ENCODE measurements at places on chromosomes 7 and 10.

GRCh38 chr10:47238331-47239095, 61.5 kb upstream of the GDF10 start:
- no peak for DNase-seq

DNA sequence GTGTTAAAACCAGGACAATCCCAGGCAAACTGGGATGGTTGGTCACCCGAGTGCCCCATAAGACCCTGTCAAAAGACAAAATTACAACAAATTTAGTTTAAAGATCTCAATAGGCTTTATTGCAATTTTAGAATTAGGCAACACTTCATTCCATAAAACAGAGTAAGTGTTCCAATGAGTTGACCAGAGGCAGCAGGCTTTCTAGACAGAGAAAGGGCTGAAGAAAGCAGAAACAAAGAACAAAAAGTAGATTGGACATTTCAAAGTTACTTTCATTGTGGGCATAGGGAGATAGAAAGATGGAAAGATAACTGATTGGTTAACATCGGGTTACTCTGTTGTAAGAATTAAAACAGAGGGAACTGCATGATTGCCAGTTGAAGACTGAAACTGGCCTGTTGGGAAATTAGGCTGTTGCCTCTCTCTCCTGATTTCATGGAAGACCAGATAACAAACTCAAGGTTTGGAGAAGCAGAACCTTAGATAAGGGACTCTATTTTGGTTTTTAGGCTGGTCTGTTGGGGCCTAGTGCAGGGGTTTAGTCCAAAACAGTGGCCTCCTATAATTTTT, 36.3 kb downstream of the ENTPD1 start:
- DNase-seq = no peak

DNA sequence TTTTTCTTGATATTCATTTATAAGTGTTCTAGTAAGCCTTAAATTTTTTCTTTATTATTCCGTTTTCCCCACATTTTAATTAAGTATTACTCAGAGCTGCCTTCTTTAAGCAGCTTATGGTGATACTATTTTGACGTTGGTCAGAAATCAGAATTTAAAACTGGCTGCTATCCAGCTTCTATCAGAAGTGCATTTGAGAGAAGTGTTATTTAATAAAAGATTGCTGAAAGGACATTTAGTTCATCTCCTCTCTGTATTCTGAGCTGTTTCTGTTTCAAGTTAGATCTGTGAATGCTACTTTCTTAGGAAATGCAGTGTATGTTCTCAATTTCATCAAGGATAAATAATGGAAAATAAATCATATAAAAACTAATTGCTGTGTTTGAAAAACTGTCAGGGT, 17.4 kb downstream of the KLHL7 start:
- no peak for DNase-seq

DNA sequence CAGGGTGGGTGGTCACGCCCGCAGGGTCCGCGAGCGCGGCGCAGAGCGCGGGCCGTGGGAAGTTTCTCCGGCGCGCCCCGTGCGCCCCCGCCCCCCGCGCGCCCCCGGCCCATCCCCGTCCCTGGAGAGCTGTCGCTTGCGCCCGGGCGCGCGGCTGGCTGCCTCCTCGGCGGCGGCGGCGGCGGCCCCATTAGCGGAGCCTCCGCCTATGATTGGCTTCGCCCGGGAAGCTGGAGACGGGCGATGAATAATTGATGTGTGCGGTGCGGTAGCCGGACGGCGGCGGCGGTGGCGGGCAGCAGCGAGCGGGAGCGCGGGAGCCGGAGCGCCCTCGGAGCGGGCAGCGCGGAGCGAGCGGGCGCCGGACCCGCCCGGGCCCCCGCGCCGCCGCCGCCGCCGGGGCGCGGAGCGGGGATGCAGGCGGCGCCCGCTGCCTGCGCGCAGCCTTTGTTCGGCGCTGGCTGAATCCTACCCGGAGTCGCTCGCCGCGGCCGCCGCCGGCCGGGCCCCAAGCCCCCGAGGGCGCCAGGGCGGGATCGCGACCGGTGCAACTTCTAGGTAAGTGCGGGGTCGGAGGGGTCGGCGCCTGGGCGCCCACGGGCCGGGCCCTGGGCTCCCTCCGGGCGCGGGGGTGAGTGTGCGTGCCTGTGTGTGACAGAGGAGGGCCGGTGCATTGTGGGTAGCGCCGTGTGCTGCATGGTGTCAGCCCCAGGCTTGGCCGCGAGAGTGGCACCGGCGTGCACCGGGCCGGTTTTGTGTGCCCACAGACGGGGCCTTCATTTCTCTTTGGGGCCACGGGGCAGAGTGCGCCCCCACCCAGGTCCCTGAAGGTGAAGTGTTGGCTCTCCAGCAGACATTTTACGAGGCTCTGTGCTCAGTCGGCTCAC, 103.8 kb upstream of the PPIF start:
- no peak for DNase-seq

DNA sequence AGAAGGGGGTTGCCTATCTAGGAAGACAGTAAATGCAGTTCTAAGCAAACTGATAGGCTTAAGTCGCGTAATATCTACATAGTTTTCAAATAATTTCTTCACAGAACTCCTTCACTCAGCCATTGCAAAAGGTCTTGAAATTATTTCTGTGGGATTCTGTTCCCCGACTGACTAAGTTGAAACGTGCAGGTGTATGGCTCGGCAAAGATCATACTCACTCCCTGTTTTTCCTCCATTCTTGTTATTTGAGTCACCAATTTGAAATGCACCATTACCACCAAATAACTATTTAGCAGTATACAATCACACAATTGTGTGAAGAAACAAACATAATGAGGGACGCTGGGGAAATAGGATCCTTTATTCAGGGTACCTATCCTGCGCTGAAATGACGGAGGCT, 771.1 kb downstream of the GATA3 start:
- no peak for DNase-seq

DNA sequence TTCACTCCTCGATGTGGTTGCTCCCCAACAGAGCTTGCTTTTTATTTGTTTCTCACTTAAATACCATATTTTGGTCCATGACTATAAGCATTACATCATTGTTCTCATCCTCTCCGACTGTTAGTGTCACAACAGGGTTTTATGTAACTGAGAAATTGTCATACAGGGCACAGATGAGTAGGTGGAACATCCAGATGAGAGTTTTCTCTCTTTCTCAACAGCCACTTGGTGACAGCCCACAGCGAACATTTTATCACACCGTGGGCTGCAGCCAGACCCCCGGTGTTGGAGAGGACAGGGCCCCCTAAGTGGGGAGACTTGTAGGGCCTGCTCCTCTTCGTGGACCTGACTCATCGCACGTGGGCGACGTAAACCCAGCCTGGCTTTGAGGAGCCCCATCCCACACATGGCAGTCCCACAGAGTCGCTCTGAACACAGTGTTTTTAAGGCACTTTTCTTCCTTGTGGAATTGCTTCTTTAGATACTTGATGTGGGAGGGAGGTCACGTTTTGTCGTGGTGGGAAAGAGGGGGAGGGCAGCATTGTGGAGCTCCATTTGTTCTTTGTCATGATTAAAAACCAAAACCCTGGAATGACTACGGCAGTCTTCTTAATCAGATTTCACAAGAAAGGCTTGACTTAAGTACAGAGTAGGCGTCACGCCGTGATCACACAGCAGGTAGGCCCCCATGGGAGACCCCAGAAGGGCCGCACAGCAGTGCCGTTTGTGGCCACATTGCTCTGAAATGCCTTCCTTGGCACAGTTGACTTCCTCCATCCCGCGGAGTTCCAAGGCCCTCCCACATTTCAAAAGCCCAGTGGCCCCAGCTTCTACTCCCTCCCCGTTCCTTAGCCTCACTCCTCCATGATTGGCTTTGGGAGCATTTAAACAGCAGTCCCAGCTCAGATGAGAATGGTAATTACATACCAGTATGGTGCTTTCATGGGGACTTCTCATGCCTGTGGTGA, 220.6 kb downstream of the CCDC3 start:
- no peak for DNase-seq

GRCh38 chr10:114605155-114605797, 52.8 kb downstream of the ABLIM1 start:
- DNase-seq = no peak

DNA sequence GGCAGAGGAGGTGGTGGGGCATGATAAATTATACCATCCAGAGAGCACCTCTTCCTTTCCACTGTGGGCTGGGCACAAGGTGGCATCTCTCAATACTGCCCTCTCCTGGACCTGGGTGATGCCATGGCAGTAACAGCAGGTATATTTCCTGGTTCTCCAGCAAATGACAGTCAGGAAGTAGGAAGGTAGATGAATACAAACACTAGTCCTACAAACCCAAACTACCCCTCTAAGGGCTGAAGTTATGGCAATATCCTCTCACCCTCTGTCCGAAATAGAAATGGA, 1004.9 kb downstream of the KCNMA1 start:
- peak; percentile 12 for DNase-seq

GRCh38 chr7:116754186-116754585, 82.2 kb downstream of the MET start:
- DNase-seq = no peak

GRCh38 chr10:53298443-53298842, 525.9 kb upstream of the MBL2 start:
- DNase-seq = no peak

DNA sequence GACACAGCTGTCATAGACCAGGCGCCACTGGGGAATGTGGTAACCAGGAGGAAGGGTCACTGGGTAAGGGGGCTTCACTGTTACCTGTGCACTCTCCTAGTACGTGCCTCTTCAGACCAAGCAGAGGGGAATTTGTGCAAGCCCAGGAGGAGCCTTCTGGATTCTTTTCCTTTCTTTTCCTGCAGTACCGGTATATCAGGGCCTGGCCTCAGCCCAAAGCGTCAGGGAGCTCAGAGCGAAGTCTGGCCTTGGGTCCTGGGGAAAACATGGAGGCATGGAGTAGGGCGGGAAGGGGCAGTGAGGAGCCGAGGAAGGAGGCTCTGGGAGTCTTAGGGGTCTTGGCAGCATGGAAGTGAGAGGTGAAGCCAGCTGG, 133.6 kb upstream of the GDF10 start:
- DNase-seq = no peak

- no peak for DNase-seq
Measured at GRCh38 chr10:116418389-116418788, 9.3 kb upstream of the PNLIPRP3 start.

DNA sequence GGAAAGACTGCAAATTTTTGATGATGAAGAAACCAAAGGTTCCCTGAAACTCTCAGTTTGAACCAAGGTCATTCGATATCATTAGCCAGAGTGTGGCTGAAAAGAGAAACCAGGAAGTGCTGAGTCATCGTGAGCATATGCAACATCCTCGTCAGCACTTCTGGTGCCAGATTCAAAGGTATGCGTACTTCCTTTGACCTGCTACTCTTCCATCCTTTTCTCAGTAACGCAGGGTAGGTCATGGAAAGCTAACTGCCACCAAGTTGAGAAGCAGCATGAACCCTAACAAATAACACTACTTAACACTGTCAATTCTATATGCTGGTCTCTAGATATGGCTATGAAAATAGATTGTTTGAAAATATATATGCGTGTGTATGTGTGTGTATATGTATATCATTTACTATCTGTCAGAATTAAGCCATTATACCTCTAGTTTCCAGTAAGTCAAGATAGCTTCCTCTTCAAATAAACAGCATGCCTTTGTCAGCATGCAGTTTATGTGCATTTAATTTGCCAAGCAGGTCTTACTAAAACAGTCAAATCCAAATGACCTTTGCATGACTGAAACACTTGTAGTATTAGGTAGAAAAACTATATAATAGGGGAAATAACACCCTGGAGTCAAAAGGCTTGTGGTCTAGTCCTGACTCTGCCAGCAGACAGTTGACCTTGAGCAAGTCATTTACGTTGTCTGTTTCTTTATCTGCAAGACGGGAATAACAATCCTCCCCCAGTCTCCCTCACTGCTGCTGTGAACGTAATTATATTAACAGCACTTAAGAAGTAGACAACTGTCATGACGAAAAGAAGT, 26.4 kb downstream of the CDK6 start:
- DNase-seq = no peak

GRCh38 chr10:128843972-128844371, 623.1 kb upstream of the MGMT start:
- DNase-seq = no peak

DNA sequence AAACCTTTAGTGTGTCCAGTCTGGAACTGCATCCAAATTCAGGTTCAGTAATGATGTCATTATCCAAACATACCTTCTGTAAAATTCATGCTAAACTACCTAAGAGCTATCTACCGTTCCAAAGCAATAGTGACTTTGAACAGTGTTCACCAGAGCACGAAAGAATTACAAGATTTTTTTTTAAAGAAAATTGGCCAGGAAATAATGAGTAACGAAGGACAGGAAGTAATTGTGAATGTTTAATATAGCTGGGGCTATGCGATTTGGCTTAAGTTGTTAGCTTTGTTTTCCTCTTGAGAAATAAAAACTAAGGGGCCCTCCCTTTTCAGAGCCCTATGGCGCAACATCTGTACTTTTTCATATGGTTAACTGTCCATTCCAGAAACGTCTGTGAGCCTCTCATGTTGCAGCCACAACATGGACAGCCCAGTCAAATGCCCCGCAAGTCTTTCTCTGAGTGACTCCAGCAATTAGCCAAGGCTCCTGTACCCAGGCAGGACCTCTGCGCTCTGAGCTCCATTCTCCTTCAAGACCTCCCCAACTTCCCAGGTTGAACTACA, 694 bp upstream of the FAS start:
- no peak for DNase-seq

DNA sequence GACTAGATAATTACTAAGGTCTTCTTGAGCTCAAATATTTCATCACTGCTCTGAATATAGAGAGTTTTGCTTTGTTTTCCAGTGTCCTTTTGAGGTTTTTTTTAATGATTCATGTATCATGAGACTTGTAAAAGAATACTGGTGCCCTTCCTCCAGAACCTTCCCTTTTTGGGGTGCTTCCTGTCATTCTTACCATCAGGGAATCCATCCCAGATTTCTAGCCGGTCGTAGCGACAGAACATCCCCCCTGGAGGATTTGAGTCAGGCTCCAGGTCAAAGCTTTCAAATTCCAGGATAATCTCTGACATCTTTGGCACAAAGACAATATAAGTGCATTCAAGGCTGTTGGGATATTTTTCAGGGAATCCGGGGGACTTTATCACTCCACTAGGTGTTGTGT, 71.0 kb downstream of the NRP1 start:
- no peak for DNase-seq

DNA sequence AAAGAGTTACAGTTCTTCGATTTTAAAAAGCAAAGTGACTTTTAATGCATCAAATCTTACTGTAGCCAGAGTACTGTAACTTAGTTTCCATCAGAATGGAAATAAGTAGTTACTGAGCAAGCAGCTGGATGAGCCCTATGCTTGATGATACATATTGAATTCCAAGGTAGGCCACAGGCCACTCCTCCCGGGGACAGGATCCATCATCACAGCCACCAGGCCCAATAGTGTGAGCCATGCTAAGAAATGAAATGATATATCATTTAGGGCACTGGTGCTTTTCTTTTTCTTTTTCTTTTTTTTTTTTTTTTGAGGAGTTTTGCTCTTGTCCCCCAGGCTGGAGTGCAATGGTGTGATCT, 42.9 kb upstream of the TOMM7 start:
- DNase-seq = no peak

DNA sequence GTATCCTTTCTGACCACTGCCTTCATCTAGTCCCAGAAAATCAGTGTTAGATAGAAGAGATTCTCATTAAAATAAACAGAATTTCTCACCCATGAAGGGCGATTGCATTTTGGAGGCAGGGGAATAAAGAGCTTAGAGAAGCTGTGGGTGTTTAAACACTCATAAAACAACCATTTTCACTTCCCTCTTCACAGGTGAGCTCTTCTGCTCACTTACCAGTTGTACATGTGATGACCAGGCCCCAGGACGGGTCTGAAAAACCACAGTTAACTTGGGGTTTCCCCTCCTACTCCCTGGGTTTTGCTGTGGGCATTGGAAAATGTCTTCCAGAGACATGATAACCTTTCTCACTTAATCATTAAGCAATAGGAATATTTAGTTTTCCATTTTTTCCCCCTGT, 411.6 kb upstream of the DPP6 start:
- DNase-seq = no peak

GRCh38 chr7:128135515-128136214, 104.4 kb upstream of the LRRC4 start:
- DNase-seq = no peak
